Activated CD4-positive, alpha-beta T cell treated with anti-CD3 and anti-CD28 coated beads, Interleukin-2, amount 10 ng/mL, durations not matched to agents 7 days and 5 days (primary cell): ENCODE measurements at places on chromosomes 6 and 20.

DNA sequence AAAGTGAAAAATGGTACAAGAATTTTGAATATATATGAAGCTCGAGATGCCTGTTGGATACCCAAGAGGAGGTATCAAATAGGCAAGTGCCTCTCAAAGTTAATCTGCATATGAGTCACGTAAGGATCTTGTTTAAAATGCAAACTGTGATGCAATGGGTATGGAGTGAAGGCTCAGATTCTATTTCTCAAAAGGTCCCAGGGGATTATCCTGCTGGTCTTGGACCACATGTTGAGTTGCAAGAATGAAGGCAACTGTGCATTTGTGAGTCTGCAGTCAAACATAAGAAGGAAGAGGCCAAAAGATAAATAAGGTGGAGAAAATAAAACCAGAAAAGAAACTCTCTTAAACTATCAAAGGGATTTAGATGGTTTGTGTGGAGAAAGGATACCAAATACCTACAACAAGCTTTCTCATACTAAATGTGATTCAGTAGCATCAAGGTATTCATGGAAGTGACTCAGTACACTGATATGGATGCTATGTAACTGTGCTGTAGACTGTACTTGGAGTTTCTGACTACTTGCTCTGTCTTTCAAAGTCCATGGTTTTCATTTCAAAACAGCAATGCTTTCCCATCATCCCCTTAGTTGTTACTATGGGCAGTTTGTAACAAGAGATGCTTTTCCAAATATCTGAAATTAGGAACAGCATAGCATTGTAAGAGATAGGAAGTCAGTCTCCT lies 106.3 kb downstream of the GFRAL start:
- no peak for DNase-seq

DNA sequence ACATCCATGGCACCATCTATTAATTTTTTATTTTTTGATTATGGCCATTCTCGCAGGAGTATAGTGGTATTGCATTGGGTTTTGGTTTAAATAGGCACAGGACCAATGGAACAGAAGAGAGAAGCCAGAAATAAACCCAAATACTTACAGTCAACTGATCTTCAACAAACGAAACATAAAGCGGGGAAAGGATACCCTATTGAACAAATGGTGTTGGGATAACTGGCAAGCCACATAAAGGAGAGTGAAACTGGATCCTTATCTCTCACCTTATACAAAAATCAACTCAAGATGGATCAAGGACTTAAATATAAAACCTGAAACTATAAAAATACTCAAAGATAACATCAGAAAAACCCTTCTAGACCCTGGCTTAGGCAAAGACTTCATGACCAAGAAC lies 25.3 kb upstream of the RUNX2 start:
- DNase-seq: no peak

GRCh38 chr20:37230200-37230599 lies 31.4 kb downstream of the GHRH start:
- no peak for DNase-seq

DNA sequence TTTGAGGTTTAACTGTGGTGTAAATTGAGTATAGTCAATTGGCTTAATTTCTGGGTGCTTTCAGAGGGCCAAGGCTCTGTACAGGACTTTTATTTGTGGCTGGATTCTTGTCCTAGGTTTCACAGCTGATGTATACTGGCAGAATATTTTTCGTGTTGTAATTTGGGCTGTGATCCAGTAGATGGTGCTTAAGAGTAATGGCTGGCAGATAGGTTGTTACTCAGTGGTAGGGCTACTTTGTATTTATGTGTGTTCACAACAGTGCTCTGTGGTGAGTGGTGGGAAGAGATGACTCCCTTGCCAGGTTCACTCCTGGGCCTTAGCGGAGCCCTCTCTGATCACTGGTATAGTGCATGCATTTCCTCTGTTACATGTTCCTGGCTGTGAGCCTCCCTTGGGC lies 34.5 kb upstream of the FERMT1 start:
- DNase-seq: no peak

GRCh38 chr20:61846741-61847419 lies 218.8 kb downstream of the TAF4 start:
- no peak for DNase-seq

DNA sequence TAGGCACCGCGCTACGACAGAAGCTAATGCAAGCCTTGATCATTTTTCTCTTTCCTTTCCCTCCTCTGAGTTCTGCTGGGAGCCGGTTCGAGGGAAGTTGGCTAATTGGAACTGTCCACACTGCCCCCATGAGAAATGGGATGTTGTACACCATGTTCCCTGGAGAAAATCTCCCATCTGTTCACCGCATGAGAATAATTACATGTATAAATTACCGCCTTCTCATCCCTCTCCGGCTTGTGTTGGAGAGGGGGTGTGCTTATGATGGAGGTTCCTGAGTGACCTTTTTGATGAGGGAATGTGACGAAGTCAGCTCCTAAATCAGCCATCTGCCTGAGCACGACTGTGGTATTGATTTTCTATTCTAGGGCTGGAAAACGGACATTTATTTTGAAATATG lies 320.2 kb upstream of the SULF2 start:
- no peak for DNase-seq

DNA sequence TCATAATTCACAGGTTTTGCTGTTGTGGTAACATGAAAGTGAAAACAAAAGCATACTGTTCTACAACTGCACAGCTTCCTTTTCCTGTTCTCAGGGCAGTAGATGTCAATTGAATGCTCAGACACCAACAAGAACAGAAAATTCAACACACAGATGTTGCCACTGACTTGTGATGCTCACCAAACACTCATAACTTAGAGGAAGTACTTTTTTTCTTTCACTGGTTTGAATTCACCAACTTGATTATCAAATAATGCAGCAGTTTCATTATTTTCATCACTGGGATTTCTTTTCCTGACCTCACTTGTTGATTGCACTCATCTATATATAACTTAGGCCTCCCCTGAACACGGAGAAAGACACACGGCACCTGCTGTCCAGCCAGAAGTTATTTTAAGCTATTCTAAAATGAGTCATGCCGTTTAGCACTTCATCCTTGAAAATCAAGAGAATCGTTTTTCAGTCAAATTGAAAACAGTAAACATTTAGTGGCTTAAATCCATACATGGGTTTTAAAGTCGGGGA lies 949 bp downstream of the TXLNB start:
- DNase-seq: peak; percentile 61

GRCh38 chr6:34425132-34425497 lies 754 bp downstream of the RPS10 start:
- DNase-seq: no peak

- DNase-seq: no peak
Measured at GRCh38 chr6:68640491-68640835, 5.4 kb downstream of the ADGRB3 start.

DNA sequence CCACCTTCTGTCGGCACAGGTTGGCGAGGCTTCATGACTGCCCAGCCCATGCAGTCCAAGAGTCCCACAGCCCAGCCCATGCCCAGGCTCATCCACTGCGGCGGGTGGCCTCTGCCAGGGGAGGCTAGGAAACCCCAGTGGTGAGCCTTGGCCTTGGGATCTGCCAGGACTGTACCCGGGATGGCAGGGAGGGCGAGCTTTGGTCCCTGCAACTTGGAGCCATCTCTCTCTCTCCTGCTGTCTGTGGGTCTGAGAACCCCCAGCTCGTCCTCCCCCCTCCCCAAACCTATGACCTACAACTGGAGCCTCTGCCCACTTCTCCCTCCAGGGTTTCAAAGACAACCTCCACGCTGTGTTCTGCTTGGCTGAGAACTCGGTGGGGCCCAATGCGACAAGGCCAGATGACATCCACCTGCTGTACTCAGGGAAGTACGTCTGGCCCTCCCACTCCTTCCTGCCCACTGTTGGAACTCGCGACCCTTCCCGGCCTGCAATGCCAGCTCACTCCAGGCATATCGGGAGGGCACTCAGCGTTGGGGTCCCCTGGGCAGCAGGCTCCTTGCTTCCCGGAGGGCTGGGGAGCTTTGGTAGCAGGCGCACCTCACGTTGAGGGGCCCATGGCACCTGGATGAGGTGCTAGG lies 19.7 kb downstream of the NPEPL1 start:
- DNase-seq: peak; percentile 3

- no peak for DNase-seq
Measured at GRCh38 chr6:11526156-11526505, 11.4 kb upstream of the TMEM170B start.

DNA sequence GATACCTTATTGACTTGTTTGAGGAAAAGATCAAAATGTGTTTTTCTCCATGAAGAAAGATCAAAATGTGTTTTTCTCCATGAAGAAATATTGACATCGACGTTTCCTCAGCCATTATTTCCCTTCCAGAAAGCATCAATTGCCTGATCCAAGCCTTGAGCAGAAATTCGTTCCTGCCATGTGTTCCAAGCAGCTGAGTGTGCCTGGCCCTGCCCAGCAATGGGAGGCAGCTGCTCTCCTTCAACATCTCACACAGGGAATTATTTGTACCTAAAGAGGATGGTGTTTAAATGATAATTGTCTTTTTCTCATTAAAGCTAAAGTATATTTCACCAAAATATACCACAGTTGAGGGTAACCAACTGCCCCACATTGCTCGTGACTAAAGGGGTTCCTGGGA lies 7.8 kb upstream of the DUSP22 start:
- DNase-seq: peak; percentile 3

DNA sequence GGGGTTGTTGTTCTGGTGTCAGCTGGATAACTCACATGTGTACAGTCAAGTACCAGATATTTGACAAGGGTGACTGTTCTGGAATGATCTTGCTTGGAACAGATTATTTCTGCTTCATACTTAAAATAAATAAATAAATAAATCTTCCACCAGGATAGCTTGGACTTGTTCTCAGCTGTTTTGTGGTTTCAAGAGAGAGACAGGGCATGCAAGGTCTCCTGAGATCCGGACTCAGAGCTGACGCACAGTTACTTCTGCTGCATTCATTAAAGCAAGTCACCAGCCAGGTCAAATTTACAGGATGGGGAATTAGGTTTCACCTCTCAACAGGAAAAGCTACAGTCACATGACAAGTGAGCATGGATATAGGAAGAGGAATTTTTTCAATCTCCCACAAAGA lies 285.0 kb upstream of the SPTLC3 start:
- DNase-seq: no peak

- DNase-seq: no peak
Measured at GRCh38 chr20:22555791-22556564, 28.4 kb downstream of the FOXA2 start.
